ENCODE measurements at places on chromosomes 7 and 10.
A peak's percentile ranks its signal among the peaks of the same experiment; 100 is the strongest.

DNA sequence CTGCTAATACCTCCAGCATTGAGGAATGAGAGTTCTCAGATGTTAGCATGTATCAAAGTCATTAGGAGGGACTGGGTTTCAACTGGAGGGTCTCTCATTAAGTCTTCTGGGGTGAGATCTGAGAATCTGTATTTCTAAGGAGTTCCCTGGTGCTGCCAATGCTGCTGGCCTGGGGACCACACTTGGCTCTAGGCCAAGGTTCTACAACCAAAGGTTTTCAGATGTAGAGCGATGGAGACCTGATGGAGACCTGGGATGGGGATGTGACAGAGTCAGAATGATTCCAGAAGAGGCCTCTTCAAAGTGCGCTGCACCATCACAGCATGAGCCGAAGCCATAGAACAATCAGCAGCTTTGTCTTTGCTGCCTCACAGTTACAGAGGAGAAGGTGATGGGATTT lies 27.2 kb downstream of the ST8SIA6 start:
- DNase-seq: no peak

- DNase-seq: no peak
Observed at GRCh38 chr10:43273997-43274396, 7.1 kb upstream of the RASGEF1A start.

DNA sequence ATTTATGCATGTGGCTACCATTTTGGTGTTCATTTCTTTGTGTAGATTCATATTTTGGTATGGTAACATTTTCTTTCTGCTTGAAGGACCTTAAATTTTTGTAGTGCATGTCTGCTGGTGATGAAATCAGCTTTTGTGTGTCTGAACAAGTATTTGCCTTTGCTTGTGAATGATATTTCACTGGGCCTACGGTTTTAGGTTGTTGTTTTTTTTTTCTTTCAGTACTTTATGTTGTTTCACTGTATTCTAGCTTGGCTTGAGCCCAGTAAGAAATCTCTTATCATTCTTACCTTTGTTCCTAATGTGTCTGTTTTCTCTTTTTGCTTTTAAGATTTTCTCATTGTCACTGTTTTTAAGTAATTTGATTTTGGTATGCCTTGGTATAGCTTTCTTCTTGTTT lies 31.9 kb downstream of the SAMD8 start:
- DNase-seq: no peak

- DNase-seq: peak; percentile 41
Observed at GRCh38 chr10:103888113-103888841, 29.7 kb downstream of the STN1 start.

DNA sequence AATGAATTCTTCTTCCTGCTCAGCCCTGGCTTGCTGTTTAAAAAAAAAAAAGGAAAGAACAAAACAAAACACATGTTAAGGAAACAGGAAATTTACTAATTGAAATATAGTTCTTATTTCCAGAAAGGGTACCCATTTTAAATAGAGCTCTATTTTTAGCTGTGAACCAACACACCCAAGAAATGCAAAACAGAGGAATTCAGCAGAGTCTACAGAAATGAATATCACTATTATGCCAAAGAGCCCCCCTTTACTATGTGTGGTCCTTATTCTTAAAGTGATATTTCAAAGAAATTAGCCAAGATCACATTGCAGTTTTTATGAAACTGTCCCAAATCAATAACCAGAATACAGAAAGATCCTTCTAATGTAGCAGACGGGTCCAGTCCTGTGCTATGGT lies 53.7 kb downstream of the CCDC6 start:
- no peak for DNase-seq

- DNase-seq: no peak
Observed at GRCh38 chr10:81548160-81548559, 326.8 kb upstream of the NRG3 start.

DNA sequence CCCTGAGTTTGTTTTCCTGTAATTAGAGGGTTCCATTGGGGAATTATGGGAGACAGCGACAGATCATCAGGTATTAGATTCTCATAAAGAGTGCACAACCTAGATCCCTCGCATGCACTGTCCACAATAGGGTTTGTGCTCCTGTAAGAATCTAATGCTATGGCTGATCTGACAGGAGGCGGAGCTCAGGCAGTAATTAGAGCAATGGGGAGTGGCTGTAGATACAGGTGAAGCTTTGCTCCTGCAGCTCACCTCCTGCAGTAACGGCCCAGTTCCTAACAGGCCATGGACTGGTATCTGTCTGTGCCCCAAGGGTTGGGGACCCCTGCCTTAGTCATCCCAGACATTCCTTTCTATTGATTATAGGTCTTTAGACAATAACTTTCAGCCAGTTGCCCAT lies 894 bp upstream of the ZSCAN21 start:
- DNase-seq: no peak

GRCh38 chr10:9757176-9757575 lies 1260.5 kb upstream of the CELF2 start:
- no peak for DNase-seq

DNA sequence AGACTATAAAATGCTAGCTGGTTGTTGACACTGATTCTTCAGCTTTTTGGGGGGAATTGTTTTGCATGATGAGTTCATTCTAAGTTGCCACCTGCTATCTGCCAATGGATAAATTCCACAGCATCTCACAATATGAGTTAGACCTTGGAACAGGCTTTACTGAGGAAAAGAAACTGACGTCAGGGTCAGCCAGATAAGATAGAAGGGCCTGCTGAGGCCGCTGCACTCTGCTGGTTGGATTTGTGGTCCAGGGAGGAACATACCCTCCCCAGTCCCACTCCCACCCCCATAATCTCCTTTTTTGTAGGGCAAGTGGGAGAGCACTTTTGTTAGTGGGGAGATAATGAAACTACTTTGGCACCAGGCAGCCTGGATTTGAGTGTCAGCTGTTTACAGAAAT lies 110.6 kb upstream of the PRR15 start:
- DNase-seq: no peak

DNA sequence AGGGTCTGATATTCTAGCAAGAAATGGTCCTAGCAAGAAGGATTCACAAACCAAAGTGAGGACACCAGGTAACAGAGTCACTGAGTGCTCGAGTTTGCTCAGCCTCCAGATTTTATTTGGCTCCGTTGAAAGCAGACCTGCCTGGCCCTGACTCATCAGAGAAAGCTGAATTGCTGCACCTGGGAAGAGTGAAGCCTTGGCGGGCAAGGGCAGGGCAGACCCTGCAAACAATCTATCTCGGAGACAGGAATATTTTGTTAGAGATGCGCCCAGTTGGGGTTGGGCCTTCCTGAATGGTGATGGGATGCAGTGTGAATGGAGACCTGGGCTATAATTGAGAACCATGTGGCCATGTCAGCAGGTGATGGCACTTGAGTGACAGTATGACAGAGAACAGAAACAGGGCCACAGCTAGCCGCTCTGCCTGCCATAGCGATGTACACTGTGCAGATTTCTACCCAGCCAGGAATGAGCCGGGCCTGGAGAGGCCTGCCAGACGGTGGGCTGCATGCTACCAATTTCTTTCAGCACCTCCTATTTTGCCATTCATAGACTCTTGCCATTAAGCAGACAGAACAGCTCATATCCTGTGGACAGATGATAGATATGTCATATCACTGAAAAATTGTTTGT lies 744.2 kb downstream of the LRMDA start:
- no peak for DNase-seq

- no peak for DNase-seq
Observed at GRCh38 chr10:6917125-6917524, 337.0 kb upstream of the PRKCQ start.

GRCh38 chr10:24114556-24114955 lies 94.4 kb upstream of the KIAA1217 start:
- no peak for DNase-seq

DNA sequence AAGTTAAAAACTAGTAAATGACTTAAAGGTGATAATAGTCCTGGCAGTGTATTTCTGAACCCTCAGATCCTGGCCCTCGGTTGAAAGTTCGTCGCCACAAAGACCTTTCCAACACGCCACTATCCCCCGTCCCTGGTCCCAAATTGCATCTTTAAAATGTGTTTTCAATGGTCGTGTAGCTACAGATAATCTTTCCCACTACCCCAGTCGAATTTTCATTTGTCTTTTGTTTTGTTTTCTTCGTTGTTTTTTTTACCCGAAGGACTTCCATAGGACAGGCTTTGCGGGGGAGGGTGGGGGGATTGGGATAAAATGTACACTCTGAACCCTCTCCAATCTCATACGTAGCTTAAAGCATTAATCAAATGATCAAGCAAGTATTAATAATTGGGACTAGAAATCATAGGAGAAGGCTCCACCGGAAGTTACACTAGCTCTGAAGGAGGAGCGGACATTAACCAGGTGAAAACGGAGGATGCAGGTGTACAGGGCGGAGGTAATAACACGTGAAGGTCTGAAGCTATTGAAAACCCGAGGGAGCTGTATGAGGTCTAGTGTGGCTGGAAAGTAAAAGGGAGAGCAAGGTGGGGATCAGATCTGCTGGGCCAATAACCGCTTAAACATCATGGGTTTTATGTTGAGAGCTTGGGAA lies 32.8 kb upstream of the PHF14 start:
- DNase-seq: peak; percentile 1

All from NCI-H1436 treated with DMSO at 0.1 percent for 48 hours (cell line).